ENCODE measurements at places on chromosomes 12 and 14.

GRCh38 chr12:126791122-126791521 lies 1475.8 kb upstream of the TMEM132C start:
- DNase-seq: no peak

DNA sequence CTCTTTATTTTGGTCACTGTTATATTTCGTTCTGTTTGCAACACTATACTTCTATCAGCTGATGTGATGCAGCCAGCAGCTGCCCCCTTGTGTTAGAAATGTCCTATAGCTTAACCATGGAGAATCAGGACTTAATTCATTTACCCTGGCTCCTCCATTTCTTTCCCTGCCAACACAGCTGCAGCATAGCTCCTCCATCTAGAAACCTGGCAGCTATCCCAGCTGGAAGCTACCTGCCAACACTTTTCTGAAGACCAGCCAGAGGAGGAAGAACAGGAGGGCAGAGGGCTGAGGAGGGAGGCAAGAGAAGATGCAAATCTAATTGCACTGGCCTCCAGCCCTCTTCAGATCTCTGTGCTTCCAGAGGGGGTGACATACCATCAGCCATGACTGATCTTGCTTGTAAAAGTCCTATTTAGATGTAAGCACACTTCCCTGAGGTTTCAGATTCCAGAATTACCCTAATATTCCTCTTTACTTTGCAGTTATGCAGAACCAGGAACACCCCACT lies 156.8 kb upstream of the TMEM260 start:
- no peak for DNase-seq

DNA sequence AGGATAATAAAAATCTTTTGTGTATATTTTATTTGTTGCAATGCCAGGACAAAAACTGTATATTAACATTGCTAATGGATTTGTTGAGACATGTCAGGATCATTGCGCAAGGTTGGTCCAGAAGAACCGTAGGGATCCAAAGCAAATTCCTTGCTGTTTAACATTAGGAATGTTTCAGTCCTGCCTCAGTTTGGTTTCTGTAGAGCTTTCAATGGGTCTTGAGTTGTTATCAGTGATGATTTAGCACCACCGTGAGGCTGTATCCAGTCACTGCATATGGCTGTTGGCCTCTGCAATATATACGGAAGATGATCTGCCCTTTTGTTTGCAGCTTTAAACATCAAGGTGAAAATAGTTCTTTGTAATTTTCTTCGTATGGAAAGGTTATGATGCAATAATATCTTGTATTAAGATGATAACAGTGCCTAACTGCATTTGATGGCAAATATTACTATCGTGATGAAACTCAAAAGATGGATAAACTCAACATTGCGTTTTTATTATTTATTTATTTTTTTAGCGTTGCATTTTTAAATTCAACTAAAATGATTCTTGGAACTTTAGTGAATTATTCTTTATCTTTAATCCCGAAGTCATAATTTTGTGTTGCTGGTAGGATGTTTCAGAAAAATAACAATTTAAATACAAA lies 231.2 kb downstream of the AKAP6 start:
- DNase-seq: no peak

DNA sequence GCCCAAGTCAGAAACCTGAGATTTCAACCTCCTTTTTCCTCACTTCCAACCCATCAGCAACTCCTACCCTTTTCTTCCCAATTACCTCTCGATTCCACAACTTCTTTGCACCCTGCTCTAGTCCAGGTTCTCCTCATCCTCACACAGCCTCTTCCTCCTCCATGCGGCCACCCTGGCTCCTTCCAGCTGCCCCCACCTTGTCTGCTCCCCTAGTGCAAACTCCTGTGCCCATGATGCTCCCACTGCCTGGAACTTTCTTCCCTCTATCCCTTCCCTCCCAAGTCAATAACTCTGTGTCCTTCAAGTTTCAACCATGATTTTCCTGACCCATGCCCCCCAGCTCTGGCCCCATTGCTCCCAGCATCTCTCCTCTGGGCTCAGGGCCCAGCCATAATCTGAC lies 17.3 kb downstream of the SELPLG start:
- no peak for DNase-seq

GRCh38 chr14:73272393-73272792 lies 35.1 kb downstream of the PAPLN start:
- no peak for DNase-seq

GRCh38 chr12:14573118-14573517 lies 5.4 kb upstream of the PLBD1 start:
- no peak for DNase-seq

DNA sequence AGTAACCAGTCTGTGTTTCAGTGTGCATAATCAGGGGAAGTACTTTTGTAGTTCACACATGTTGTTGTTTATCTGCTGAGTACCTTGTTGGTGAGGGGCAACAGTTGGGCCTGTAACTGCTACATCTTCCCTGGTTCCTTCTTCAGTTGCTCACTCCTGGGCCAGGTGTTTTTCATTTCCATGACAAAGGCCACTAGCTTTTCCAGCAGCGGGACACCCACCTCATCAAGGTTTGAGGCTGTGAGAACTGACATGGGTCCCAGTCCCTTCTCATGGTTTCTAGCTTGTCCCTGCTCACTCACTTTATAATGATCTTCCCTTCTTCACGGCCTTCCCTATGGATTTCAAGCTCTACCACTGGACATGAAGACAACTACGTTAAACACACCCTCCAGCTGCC lies 1.5 kb upstream of the NOXRED1 start:
- no peak for DNase-seq

- DNase-seq: no peak
These were observed 471.7 kb upstream of the SYT1 start for GRCh38 chr12:78392918-78393317.

DNA sequence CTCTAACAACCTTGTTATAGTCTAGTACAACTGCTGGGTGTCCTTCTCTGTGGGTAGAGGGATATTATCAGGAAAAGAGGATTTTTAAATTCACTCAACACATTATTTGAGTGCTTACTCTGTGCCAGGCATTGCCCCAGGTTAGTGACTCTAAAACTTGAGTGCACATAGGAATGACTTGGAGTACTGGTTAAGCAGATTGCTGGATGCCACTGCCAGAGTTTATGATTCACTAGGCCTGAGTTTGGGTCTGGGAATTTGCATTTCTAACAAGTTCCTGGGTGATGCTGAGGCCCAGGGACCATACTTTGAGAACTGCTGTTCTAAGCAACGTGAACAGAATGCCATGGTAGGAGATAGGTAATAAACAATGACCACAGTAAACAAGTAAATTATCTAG lies 96.6 kb downstream of the CFAP54 start:
- DNase-seq: no peak

DNA sequence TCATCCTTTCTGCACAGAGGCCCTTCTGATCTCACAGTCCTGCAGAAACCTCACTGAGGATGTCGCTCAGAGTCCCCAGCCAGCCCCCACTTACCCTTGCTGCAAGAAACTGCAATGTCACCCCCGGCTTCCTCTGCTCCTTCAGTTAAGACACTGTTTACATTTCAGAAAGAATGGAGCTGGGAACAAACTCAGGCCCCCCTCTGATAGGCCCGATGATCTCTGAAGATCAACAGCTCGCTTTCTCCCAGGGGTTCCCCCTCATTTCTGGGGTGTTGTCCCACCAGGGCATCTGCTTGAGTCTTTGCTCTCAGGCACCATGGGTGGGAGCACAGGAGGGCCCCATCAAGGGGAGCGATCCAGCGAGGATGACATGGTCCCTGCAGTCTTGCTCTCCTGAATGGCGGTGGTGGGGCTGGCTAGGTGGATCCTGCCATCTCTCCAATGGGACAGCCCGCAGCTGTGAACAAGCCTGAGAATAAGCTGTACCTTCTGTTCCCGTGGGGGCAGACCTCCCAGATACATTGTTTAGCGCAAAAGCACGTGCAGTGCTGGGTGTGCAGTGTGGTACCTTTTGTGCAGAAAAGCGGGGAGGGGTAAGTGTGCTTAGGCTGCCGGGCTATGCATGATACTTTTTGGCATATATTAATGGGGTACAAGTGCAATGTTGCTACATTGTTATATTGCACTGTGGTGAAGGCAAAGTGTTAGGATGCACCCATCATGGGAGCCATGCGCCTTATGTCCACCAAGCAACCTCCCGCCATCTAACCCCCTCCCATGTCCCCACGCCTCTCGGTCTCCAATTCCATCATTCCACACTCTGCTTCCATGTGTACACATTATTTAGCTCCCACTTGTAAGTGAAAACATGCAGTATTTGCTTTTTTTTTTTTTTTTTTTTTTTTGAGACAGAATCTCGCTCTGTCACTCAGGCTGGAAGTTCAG lies 6.7 kb upstream of the NCOR2 start:
- DNase-seq: no peak

DNA sequence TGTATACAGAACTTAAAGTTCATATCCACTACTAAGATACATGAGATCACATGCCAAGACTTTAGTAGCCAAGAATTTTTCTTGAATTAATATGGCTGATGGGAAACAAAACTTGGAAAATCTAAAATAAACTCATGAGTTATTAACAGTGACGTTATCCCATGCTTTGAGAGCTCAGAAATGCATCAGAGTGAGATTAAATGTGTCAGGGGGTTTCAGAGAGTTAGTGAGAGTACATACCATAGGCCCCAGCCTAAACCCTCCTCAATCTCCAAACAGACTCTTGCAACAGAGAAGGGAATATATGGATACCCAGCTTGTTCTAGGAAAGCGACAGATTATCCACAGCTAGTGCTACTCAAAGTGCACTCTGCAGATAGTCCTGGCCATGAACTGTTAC lies 19.3 kb downstream of the SLC35F4 start:
- no peak for DNase-seq

- no peak for DNase-seq
These were observed 841 bp downstream of the GLI1 start for GRCh38 chr12:57460468-57460784.

DNA sequence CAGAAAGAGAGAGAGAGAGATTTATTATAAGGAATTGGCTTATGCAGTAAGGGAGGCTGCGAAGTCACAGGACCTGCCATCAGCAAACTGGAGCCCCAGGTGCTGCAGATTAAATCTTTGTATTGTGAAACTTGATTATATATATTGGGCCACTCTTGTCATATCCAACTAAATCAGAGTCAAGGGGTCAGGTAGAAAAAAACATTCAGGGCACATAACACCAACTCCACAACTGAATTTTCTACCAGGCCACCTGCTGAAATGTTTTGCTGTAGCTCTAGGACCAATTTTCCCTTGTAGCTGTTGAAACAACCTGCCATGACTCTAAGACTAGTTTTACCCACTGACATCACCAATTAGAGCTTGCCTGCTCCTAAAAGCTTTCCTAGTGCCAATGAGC lies 1240.8 kb downstream of the SLC16A7 start:
- no peak for DNase-seq

GRCh38 chr12:87074781-87075180 lies 818.6 kb upstream of the MGAT4C start:
- DNase-seq: no peak

GRCh38 chr14:93921001-93921806 lies 5.9 kb upstream of the FAM181A start:
- DNase-seq: no peak

DNA sequence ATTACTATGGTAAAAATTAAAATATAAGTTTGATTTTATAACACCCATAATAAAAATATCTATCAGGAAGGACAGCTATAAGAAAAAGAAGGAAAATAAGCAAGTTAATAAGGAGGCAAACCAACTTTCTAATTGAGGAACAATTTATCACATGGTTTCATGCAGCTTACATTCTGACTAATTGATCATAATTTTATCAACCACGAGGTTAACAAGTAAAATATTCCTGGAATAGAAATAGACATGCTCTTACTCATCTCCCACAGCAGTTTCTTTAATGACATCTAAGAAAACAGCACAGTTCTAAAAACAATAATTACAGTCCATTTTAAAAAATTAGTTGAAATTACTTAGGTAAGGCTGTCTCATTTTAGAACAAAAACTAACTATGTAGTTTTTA lies 130.8 kb upstream of the KRR1 start:
- no peak for DNase-seq

GRCh38 chr14:67409461-67409860 lies 2.5 kb downstream of the PLEK2 start:
- DNase-seq: no peak

GRCh38 chr14:54622192-54622958 lies 55.4 kb downstream of the SAMD4A start:
- peak; percentile 62 for DNase-seq

DNA sequence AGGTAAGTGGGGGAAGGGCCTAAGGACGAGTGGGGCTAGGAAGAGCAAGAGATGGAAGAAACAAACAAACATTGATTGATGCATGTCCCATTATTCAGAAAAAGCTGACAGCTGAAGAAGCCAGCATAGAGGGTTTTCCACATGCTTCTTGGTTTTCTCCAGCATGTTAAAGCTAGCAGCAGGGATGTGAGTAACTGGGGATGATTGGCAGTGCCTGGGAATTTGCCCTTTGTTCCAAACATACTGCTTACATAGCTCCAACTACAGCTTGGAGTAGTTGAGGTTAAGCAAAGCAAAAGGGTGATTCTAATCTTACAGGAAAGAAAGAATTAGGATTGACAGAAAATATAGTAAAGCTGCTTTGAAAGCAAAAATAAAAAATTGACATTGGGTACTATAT lies 68.0 kb upstream of the IFNG-AS1 start:
- no peak for DNase-seq

DNA sequence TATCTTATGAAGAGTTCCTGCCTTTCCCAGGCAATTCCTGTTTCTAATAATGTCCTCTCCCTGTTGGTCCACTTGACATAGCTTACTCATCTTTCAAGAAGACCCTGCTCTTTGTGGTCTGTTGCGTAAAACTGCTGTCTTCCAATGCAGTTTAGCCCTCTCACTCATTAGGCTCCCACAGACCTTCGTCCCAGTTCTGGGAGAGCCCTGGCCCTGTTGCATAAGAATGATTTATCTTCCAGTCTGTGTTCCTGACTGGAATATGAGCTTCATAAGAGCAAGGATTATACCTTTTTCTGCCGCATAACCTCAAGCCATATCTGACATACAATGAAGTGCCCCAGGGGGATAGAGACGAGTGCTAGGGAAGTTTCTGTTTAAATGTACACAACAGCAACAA lies 365.9 kb upstream of the NOVA1 start:
- no peak for DNase-seq

DNA sequence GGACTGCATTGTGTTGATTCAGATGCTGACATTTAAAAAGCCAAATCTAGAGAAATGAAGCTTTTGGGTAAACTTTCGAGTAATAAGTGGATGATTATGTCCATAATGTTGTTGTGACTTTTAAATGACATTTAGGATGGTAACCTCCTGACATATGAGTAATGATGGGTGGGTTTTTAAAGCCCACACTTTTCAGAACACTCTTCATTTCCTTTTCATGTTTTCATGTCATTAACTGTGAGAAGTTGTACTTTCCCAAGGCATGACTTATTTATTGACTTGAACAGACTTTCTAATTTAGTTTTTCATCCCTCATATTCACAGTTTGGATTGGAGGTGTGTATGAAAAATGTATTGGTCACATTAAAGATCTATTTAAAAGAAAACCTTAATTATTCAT lies 35.5 kb downstream of the RGS6 start:
- DNase-seq: no peak

All from stimulated activated CD4-positive, alpha-beta T cell treated with anti-CD3 and anti-CD28 coated beads, Interleukin-1b, Interleukin-23, amount 100 ng/mL, for 24 hours (primary cell).